Lung (tissue), 17 donors: ENCODE measurements at places on chromosomes 2 and 18.

- no peaks in the 10 kb centered on the region for H3K4me1 ChIP-seq
- no peaks in the 10 kb centered on the region for H3K36me3 ChIP-seq
- H3K4me3 ChIP-seq, result no peak overlapping the region
- no peak overlapping the region for H3K27ac ChIP-seq
- no peaks in the 10 kb centered on the region for H3K27me3 ChIP-seq
- DNase-seq, result no peak
These were observed 65.6 kb downstream of the RAPH1 start for GRCh38 chr2:203469546-203469945.

- H3K4me3 ChIP-seq, result no peak overlapping the region
- H3K27me3 ChIP-seq, result no peaks in the 10 kb centered on the region
- peak overlapping the region; percentile 86 for H3K27ac ChIP-seq
- H3K36me3 ChIP-seq, result no peaks in the 10 kb centered on the region
- peak; percentile 90 for DNase-seq
- no peaks in the 10 kb centered on the region for H3K4me1 ChIP-seq
These were observed 16.5 kb downstream of the TWIST2 start for GRCh38 chr2:238864207-238865014.

- H3K4me1 ChIP-seq, result no peaks in the 10 kb centered on the region
- no peaks in the 10 kb centered on the region for H3K36me3 ChIP-seq
- peak; percentile 93 for DNase-seq
- no peaks in the 10 kb centered on the region for H3K27me3 ChIP-seq
- peak overlapping the region; percentile 64 for H3K4me3 ChIP-seq
- peak overlapping the region; percentile 95 for H3K27ac ChIP-seq
These were observed 421 bp upstream of the NAB1 start for GRCh38 chr2:190648289-190649034.

GRCh38 chr2:98685930-98686887 is 44.7 kb downstream of the MGAT4A start:
- no peak overlapping the region for H3K4me3 ChIP-seq
- no peaks in the 10 kb centered on the region for H3K36me3 ChIP-seq
- no peaks in the 10 kb centered on the region for H3K4me1 ChIP-seq

GRCh38 chr2:3001615-3002560 is 375.7 kb downstream of the EIPR1 start:
- H3K4me3 ChIP-seq, result no peak overlapping the region
- no peak for DNase-seq
- H3K27ac ChIP-seq, result no peak overlapping the region
- H3K4me1 ChIP-seq, result no peaks in the 10 kb centered on the region

DNA sequence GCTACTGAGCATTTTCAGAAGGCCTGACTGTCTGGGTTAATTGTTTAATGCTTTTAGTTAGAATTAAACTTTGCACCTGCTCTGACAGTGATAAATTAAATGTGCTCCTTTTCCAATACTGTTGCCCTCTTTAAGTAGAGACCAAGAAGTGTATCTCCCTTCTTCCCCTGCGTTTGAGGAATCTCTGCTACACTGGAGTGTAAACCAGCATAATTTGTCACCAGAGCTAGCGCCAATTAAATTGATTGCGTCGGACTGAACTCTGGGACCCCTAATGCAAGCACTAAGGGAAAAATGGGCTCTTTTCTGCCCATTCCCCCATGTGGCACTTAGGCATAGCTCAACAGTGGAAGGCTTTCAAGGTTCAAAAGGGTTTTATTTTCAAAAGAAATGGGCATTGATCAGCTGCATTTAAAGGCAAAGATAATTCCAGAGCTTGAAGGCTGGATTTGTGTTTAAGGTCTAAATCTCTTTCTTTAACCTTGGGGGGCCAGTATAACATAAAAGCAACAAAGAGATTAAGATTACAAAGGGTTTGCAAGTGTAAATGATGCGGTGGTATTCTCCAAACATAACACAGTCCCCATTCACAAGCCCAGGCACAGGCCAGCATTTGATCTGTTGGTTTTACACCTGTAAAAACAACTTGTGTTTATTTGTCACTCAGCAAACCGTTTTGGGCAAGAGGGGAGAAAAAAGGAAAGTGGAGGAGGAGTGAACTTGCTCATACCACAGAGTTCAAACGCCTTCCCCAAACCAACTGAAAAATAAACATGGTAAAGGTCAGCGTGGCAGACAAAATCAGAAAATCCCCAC is 427.6 kb downstream of the BCL11A start:
- H3K36me3 ChIP-seq, result no peaks in the 10 kb centered on the region
- no peak overlapping the region for H3K4me3 ChIP-seq
- H3K27ac ChIP-seq, result no peak overlapping the region
- no peaks in the 10 kb centered on the region for H3K27me3 ChIP-seq

- no peaks in the 10 kb centered on the region for H3K36me3 ChIP-seq
- peak overlapping the region; percentile 64 for H3K27ac ChIP-seq
- no peaks in the 10 kb centered on the region for H3K27me3 ChIP-seq
- no peak overlapping the region for H3K4me3 ChIP-seq
- H3K4me1 ChIP-seq, result peaks cover 1% of the 10 kb centered on the region
- DNase-seq, result peak; percentile 38
These were observed 587.8 kb downstream of the ARHGAP15 start for GRCh38 chr2:143717053-143717452.

- DNase-seq, result no peak
- H3K36me3 ChIP-seq, result peaks cover under 1% of the 10 kb centered on the region
- no peaks in the 10 kb centered on the region for H3K4me1 ChIP-seq
- no peak overlapping the region for H3K4me3 ChIP-seq
- no peak overlapping the region for H3K27ac ChIP-seq
These were observed 14.1 kb downstream of the ZNF407 start for GRCh38 chr18:74611765-74612164.

DNA sequence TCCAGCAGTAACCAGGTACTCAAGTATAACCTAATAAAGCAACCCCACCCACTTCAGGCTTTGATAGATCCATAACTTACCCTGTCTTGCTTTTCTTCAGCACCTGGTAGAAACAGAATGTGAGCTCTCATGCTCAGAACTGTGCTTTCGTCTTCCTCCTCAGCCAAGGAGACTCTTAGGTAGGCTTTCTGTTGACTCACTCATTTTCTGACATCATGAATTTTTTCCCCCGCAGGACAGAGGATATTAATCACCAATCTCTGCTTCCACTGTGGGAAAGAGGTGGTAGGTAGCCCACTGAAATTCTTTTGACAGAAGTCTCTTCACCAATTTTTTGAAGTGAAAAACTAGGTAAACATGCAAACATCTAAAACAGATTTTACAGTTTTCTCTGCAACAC is 241.2 kb upstream of the KCNJ3 start:
- no peak for DNase-seq
- no peaks in the 10 kb centered on the region for H3K36me3 ChIP-seq
- H3K4me1 ChIP-seq, result no peaks in the 10 kb centered on the region
- no peak overlapping the region for H3K4me3 ChIP-seq

- H3K36me3 ChIP-seq, result no peaks in the 10 kb centered on the region
- H3K4me1 ChIP-seq, result no peaks in the 10 kb centered on the region
- no peak overlapping the region for H3K27ac ChIP-seq
- H3K4me3 ChIP-seq, result no peak overlapping the region
These were observed 335.7 kb upstream of the HS6ST1 start for GRCh38 chr2:128654408-128654807.

- no peaks in the 10 kb centered on the region for H3K27me3 ChIP-seq
- H3K27ac ChIP-seq, result no peak overlapping the region
- no peaks in the 10 kb centered on the region for H3K4me1 ChIP-seq
- H3K36me3 ChIP-seq, result no peaks in the 10 kb centered on the region
These were observed 156.2 kb upstream of the NABP1 start for GRCh38 chr2:191521608-191522208.

DNA sequence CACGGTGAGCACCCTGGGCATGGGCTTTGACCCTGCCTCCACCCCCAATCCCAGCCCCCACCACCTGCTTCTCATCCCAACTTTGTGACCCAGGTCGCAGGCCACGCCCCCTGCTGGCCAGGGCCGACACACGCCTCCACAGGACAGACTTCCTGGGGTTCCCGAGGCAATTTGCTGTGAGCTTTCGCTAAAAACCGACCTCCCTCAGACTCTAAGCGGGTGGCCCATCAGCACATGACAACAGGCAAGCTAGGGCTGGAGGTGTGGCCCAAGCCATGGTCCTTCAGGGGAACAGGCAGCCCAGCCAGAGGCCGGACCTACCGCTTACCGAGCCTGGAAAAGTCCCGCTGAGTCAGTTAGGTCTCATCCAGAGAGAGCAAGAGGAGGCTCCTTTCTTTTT is 31.9 kb downstream of the C1QL2 start:
- no peak overlapping the region for H3K4me3 ChIP-seq
- DNase-seq, result no peak
- H3K27me3 ChIP-seq, result peaks cover 6% of the 10 kb centered on the region
- no peaks in the 10 kb centered on the region for H3K4me1 ChIP-seq
- H3K36me3 ChIP-seq, result no peaks in the 10 kb centered on the region

- H3K4me1 ChIP-seq, result no peaks in the 10 kb centered on the region
- H3K27ac ChIP-seq, result no peak overlapping the region
- DNase-seq, result no peak
- no peak overlapping the region for H3K4me3 ChIP-seq
These were observed 320.6 kb downstream of the LPIN1 start for GRCh38 chr2:12066986-12067385.

GRCh38 chr2:236861944-236862343 is 223.7 kb upstream of the COPS8 start:
- no peak overlapping the region for H3K4me3 ChIP-seq
- H3K27me3 ChIP-seq, result no peaks in the 10 kb centered on the region
- DNase-seq, result no peak

- no peak overlapping the region for H3K27ac ChIP-seq
- peak overlapping the region; percentile 11 for H3K4me3 ChIP-seq
- H3K36me3 ChIP-seq, result no peaks in the 10 kb centered on the region
- DNase-seq, result no peak
These were observed 335 bp downstream of the ERFE start for GRCh38 chr2:238159071-238159539.

GRCh38 chr18:28086670-28087552 is 90.0 kb downstream of the CDH2 start:
- no peaks in the 10 kb centered on the region for H3K36me3 ChIP-seq
- DNase-seq, result peak; percentile 83
- H3K27ac ChIP-seq, result peak overlapping the region; percentile 30
- H3K27me3 ChIP-seq, result no peaks in the 10 kb centered on the region

DNA sequence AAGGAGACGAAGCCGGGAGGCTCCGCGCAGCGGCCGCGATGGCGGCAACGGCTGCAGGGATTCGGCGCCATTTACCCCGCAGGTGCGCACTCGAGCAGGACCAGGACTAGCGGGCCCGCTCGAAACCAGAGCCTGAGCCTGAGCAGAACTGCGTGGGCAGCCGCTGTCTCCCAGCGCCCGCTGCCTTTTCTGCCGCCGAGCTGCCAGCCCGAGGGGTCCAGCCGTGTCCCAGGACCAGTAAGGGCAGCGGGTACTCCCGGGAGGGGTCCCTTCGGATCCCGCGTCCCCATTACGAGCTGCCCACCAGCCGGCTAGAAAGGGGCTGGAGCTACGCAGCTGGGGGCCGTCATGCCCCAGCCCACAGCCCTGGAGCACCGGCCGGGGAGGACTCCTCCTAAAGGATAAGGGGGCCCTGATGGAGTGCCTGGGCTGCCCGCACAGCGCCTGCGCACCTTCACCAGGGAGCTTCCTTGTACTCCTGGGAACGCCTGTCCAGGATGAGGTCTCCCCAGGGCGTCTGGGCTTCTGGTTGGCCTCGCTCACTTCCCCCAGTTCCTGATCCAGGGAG is 9.9 kb downstream of the ALPP start:
- H3K27me3 ChIP-seq, result no peaks in the 10 kb centered on the region
- no peak overlapping the region for H3K4me3 ChIP-seq
- peaks cover 4% of the 10 kb centered on the region for H3K4me1 ChIP-seq
- no peak overlapping the region for H3K27ac ChIP-seq

DNA sequence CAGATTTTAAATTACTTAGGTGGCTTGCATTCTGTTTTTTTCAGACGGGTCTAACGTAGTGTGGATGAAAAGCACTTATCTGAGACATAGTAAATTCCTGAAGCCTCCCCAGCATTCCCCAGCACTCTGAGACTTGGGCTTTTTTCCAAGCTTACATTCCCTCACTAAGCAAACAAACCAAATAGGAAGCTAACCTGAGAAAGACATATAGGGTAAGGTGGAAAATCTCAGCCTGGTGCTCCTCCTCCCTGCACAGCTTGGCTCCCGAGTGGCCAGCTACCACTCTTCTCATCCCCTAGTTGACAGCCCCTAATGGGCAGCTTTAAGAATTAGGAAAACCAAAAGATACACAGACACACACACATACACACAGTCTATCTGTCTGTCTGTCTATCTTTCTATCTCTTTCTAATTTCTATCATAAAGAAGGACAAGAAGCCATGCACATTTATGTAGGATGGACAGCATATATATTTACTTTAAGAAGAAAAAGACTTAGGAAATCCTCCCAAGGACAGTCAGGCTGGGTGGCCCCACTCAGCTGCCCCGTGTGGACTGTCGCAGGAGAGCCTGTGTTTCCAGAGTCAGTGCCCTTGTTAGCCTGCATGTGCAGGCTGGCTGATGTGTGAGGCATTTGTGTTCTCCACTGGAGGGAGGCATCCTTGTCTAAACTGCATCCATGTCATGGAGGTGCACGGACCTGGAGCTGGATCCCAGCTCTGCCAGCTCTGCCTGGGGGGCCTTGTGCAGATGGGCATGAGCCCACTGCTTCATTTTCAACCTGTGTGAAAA is 8.2 kb downstream of the CNNM3 start:
- no peaks in the 10 kb centered on the region for H3K27me3 ChIP-seq
- H3K27ac ChIP-seq, result no peak overlapping the region
- no peak overlapping the region for H3K4me3 ChIP-seq
- no peak for DNase-seq
- no peaks in the 10 kb centered on the region for H3K4me1 ChIP-seq
- no peaks in the 10 kb centered on the region for H3K36me3 ChIP-seq

DNA sequence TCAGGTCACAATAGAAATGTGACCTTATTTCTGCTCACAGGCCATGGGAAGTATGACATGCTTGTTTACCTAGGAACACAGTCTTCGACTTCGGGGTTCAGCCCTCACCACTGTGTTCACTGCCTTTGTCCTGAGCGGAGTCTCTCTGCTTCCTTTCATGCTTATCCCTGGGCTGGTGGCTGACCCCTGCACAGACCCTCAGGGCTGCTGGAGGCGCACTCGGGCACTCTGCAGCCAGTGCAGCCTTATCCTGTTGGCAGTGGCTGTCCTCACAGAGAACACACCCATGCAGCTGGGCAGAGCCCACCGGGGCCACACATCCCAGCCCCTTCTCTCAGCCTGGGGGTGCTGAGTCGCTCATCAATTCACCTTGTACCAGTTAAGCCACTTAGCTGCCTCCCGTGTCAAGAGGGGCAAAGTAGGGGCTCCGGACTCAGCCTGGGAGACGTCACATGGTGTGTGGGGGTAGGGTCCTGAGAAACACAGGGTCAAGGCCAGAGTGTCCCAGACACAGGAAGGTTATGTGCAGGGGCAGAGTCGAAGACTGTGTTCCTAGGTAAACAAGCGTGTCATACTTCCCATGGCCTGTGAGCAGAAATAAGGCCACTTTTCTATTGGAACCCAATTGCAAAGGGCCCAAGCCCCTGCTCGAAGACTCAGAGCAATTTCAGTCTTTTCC is 107.5 kb downstream of the FAM210A start:
- no peaks in the 10 kb centered on the region for H3K4me1 ChIP-seq
- DNase-seq, result no peak
- H3K27me3 ChIP-seq, result no peaks in the 10 kb centered on the region

- DNase-seq, result peak; percentile 39
- no peak overlapping the region for H3K4me3 ChIP-seq
- H3K4me1 ChIP-seq, result peaks cover 23% of the 10 kb centered on the region
- no peak overlapping the region for H3K27ac ChIP-seq
These were observed 128.9 kb upstream of the ITGB6 start for GRCh38 chr2:160328811-160329527.

- no peaks in the 10 kb centered on the region for H3K27me3 ChIP-seq
- no peak for DNase-seq
- no peak overlapping the region for H3K27ac ChIP-seq
- H3K36me3 ChIP-seq, result no peaks in the 10 kb centered on the region
- H3K4me3 ChIP-seq, result no peak overlapping the region
- no peaks in the 10 kb centered on the region for H3K4me1 ChIP-seq
These were observed 1.5 kb downstream of the PROM2 start for GRCh38 chr2:95275601-95276243.
